Stimulated activated CD8-positive, alpha-beta memory T cell treated with anti-CD3 and anti-CD28 coated beads, Interleukin-12 subunit alpha, Interleukin-12 subunit beta, amount 100 ng/mL, for 4 hours (primary cell): ENCODE measurements at places on chromosomes 7 and 10.
A peak's percentile ranks its signal among the peaks of the same experiment; 100 is the strongest.

GRCh38 chr10:92847202-92847864, 987 bp upstream of the EXOC6 start:
- no peak for DNase-seq

- DNase-seq, result no peak
Observed at GRCh38 chr7:154767142-154767541, 235.8 kb downstream of the PAXIP1 start.

DNA sequence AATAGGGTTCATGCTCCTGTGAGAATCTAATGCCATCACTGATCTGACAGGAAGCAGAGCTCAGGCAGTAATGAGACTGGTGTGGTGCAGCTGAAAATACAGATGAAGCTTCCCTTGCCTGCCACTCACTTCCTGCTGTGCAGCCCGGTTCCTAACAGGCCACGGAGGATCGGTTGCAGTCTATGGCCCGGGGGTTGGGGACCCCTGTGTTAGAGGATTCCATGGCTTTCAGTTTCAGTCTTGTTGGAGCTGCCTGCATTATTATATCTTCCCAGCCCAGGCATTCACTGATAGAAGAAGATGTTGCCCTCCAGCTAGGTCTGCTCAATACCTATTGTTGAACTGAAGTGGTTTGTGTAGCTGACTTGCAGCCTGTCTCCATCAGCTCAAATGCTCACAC, 1298.8 kb downstream of the TYW1 start:
- DNase-seq, result no peak

GRCh38 chr7:78542541-78542940, 744.0 kb downstream of the PHTF2 start:
- DNase-seq, result no peak

DNA sequence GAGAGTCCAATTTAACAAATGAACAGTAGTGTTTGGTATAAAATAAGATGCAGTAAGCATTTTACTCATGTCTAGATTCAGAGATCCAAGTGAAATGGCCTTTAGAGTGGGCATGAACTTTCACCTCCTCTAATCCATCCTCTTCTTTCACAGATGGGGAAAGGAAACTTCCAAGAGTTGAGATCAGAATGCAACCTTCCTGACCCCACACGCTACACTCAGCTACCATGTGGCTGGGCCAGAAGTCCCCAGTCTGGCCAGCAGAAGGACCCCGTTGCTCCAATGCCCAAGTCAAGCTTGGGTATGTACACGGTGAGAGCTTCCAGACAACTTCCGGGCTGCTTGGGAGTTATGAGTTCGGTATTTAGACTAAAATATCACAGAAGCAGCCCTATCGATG, 228.0 kb downstream of the ELMO1 start:
- DNase-seq, result no peak

- no peak for DNase-seq
Observed at GRCh38 chr10:78335691-78336401, 302.2 kb downstream of the RPS24 start.

GRCh38 chr7:43490016-43490415, 92.9 kb upstream of the STK17A start:
- no peak for DNase-seq

DNA sequence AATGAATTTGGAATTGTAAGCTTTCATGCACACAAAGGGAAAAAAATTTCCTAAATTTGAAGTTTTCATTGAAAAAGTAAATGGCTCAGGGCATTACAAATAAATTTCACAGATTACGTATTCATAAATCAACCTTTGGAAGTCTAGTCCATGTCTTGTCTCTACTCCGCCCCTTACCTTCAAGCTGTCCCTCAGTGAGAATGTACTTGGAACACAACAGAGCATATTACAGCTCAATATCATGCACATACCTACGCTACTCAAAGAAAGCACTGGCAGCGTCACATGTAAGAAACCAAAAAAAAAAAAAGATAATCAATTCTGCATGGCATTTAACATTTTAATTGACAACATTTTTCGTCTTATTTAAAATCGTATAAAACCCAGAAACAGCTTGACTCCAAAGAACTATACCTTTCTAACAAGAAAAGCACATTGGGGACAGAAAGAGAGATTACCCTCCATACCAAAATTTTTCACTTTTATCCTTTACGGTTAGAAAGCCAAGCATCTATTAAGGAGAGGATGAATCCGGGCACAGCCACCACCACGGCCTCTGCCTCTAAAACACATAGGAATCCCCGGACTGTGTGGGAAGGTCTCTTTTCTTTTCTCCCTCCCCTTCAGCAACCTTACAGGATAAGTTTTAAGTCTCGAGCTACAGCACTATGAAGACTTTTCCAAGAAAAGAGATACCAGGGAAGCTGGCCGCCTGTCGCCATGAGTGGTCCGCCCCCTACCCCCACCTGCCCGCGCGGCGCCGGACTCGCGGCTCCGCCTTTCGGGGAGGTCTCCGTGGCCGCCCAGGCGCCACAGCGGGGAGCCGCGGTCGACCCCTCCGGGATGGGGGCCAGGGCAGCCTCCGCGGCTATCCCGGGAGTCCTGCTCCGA, 1.1 kb downstream of the JMJD1C start:
- DNase-seq, result no peak

DNA sequence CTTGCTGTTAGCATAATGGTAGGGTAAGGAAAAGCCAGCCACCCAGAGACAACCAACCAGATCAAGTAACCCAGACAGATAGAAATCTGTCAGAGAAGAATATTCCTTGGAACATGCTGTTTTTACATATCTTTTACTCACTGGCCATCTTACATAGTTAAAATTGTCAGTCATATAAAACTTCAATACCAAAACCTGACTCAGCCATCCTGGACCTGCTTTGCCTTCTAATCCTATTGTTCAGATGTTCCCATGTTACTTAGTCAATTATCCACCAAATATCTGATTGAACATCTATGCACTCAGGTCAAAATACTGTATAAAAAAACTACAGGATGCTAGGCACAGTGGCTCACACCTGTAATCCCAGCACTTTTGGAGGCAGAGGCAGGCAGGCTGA, 466.5 kb upstream of the NRP1 start:
- no peak for DNase-seq

GRCh38 chr7:47465191-47465590, 116.7 kb downstream of the TNS3 start:
- DNase-seq, result no peak

DNA sequence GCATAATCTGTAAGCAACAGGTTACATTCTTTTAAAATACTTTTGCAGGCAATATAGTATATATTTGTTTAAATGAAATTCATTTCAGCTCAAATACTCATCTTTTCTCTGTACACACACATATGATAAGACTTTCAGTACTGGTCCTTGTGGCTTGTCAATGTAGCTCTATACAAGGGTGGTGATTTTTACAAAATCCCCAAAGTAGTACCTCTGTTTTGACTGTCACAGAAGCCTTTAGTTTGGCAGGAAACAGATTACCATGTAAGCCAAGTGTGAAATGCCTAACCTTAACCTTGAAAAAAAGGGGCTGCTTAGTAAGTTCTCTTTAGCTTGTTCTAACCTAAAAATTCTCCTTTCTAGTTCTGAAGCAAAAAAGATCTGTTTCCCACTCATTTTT, 87.9 kb downstream of the KCND2 start:
- no peak for DNase-seq

- no peak for DNase-seq
Observed at GRCh38 chr10:47453141-47454007, 30.5 kb downstream of the ANXA8 start.

- DNase-seq, result no peak
Observed at GRCh38 chr7:152137476-152138025, 112.1 kb downstream of the GALNT11 start.

- no peak for DNase-seq
Observed at GRCh38 chr7:132499487-132499886, 76.8 kb downstream of the PLXNA4 start.

- DNase-seq, result no peak
Observed at GRCh38 chr7:142477079-142477651, 219.3 kb upstream of the PRSS58 start.

GRCh38 chr7:108452707-108453106, 3.5 kb downstream of the NRCAM start:
- no peak for DNase-seq

GRCh38 chr10:21150166-21150565, 253.1 kb upstream of the NEBL start:
- no peak for DNase-seq

- DNase-seq, result no peak
Observed at GRCh38 chr10:66747451-66747850, 178.4 kb upstream of the LRRTM3 start.

- DNase-seq, result no peak
Observed at GRCh38 chr10:123958241-123958640, 66.6 kb upstream of the CPXM2 start.

DNA sequence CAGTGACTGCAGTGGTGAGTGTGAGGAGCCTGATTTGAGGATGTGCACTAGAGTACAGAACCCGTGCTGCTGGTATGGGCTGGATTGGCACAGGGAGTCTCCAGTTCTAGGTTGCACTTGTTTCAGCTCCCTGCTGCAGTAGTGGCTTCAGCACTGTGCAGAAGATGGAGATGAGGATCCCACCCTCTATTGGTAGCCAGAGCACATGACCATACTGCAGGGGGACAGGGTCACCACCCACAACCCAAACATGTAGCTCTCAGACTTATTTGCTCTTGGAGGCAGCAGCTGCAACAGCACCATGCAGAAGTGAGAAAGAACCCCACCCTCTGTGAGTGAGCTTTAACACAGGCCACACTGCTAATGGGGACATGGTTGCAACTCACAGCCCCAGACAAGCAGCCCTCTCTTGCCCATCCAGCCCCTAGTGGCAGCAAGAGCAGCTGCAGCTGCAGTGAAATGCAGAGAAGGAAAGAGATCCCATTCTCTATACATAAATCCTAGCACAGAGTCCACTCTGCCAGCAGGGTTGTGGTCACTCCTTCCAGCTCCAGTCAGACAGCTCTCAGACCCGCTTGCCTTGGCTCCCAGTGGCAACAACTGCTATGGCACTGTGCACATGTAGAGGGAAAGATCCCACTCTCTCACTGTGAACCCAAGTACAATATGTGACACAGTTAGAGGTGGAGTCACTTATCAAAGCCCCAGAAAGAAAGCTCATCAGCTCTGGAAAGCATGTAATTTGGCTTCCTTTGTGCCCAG, 51.4 kb upstream of the SCIN start:
- DNase-seq, result no peak

GRCh38 chr10:109744020-109744419, 179.3 kb downstream of the XPNPEP1 start:
- no peak for DNase-seq

DNA sequence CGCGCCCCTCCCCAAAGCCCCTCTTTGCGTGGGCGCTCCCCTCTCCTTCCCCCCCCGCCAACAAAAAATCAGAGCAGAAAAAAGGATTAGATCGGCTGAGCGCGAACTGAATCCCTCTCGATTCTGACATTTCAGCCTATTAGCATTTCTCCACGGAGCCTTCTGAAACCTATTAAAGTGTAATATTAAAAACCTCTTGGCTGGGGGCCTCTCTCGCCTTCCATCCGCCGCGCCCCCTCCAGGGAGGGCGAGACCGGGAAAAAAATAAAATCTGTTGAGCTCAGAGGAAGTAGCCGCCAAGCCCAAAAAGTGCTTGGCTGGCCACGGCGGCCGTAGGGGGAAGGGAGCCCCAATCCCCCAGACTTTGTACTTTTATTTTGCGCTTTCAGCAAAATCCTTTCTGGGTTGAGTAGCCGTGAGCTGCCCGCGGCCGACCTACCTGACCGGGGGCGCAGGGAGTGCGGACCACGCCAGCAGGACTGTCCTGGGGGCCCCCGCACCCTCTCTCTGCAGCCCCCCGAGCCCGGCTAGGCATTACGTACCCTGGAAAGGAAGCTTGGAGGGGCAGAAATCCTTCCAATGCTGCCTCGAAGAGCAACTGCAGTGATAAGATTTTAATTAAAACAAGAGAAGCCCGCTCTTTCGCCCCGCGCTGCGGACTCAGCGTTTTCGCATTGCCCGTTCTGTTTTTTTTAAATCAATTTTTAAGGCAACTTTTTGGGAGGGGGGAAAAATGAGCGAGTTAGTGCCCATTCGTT, 1.3 kb upstream of the TNRC18 start:
- no peak for DNase-seq

- DNase-seq, result no peak
Observed at GRCh38 chr10:60613434-60613833, 164.8 kb upstream of the CDK1 start.

GRCh38 chr7:137920637-137921399, 74.0 kb upstream of the DGKI start:
- no peak for DNase-seq

DNA sequence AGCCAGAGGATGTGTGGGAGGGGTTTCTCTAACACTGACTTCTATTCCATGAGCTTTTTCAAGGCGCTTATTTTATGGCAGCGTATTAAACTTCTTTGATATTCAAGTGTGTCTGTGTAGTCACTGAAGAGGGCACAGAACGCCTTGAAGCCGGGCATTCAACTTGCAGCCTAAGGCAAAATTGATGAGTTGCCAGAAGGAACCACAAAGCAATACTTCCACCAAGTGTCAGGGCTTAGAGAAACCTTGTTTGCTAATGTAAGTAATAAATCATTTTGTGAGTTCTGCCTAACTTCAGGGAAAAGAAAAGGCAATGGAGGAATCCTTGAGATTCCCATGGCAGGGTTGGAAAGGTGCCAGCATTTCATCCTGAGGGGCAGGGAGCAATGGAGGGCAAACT, 163.8 kb downstream of the LCOR start:
- no peak for DNase-seq

- no peak for DNase-seq
Observed at GRCh38 chr10:12909836-12910185, 91.7 kb downstream of the CCDC3 start.

DNA sequence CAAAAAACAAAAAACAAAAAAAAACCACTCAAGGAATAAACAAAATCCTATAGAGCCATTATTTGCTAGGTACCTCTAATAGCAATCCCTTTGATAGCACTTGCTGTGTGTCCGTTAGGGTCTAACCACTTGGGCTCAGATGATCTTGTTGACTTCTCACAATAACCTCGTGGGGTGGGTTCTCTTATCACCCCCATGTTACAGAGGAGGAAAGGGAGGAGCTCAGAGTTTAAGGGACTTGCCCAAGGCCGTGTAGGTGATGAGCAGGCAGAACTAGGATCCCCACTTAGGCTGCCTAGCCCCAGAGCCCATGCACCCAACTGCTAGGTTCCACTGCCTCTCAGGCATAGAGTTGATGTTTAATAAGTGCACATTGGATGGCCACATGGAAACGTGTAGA, 131.1 kb downstream of the CAMK1D start:
- no peak for DNase-seq

- DNase-seq, result no peak
Observed at GRCh38 chr10:598415-599170, 90.9 kb downstream of the DIP2C start.

DNA sequence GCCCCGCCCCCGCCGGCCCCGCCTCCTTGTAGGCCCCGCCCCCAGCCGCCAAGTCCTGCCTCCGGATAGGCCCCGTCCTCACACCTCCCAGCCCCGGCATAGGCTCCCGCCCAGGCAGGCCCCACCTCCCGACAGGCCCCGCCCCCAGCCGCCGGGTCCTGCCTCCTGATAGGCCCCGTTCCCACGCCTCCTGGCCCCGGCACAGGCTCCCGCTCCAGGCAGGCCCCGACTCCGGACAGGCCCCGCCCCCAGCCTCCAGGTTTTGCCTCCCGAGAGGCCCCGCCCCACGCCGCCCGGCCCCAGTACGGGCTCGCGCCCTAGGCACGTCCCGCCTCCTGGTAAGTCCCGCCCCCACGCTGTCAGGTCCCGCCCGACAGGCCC, 232 bp upstream of the MICALL2 start:
- DNase-seq, result peak; percentile 90
